Activated CD4-positive, alpha-beta T cell treated with anti-CD3 and anti-CD28 coated beads, Interleukin-2, amount 10 ng/mL, durations not matched to agents 7 days and 5 days (primary cell): ENCODE measurements at places on chromosomes 5 and 9.

DNA sequence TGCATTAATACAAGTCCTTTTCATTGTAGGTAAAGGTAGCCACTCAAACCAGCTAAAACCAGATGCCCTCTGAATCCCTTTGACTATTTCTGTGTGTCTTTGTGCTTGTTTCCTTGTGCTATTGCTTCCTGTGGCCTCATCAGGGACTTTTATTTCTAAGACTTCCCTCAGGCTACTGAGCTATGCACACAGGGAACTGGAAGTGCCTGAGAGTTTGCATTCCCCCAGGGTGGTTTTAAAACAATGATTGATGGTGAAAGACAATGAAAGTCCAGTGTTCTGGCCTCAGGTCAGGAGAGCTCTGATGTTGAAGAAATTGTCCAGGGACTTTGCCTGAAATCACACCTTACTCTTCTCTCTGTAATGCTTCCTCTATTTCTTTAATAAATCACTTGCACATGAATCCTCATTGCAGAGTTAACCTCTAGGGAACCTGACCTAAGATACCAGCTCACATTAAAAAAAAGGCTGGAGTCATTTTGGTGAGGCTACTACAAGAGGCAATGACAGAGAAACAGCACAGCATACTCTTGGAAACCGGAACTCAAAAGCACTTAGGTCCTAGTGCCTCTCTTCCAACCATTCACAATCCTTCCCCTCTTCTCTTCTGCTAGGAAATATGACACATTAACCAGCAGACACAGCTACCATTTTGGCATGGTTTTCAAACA, 158.1 kb upstream of the NREP start:
- DNase-seq: no peak

DNA sequence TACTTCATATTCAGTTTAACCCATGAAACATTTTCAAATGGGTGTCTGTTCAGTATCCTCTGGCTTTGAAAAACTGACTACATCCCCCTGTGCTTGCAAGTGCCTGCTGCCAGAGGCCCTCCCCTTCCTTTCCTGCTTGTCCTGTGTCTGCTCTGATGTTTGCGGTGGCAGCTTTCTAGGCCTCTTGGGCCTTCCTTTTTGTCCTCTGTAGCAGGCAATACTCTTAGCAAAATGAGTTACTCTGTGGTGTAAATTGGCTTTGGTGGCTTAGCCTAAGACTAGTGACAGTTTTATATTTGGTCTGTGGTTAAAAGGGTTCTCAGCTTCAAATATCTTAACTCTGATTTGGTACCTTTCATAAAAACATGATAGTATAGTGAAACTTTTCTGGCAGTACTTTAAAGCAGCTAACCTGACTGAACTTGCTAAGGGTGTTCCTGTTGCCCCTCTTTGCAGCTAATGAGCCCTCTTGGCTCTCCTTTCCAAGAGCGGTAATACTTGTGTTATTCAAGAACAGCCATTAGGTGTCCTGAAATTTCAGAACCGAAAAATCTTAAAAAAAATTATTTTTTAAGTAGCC, 76.6 kb downstream of the GOLM1 start:
- DNase-seq: peak; percentile 64

- no peak for DNase-seq
Measured at GRCh38 chr9:90044263-90044662, 439.5 kb downstream of the GADD45G start.

DNA sequence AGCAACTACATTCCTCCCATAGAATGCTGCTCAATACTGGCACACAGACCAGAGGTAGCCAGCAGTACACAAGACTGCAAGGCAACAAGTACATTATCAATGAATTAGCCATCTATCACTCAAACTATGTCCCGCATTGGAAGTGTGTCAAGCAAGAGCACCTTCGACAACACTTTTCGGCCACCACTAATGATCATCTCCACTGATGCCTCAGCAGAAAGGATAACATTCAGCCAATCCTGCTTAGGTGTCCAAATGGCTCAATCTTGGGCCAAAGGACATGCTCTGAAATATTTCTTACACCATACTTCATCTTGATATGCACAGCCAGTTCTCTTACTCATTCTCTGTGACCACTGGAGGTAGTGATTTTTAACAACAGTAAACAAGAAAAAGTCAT, 25.0 kb downstream of the SKP1 start:
- DNase-seq: no peak

- peak; percentile 11 for DNase-seq
Measured at GRCh38 chr9:90815183-90815943, 13.7 kb downstream of the SYK start.

GRCh38 chr9:34459941-34460340, 1.3 kb downstream of the DNAI1 start:
- DNase-seq: no peak

- DNase-seq: no peak
Measured at GRCh38 chr5:127844581-127845021, 141.4 kb downstream of the CCDC192 start.

- DNase-seq: no peak
Measured at GRCh38 chr5:135594416-135594960, 15.7 kb upstream of the CXCL14 start.

DNA sequence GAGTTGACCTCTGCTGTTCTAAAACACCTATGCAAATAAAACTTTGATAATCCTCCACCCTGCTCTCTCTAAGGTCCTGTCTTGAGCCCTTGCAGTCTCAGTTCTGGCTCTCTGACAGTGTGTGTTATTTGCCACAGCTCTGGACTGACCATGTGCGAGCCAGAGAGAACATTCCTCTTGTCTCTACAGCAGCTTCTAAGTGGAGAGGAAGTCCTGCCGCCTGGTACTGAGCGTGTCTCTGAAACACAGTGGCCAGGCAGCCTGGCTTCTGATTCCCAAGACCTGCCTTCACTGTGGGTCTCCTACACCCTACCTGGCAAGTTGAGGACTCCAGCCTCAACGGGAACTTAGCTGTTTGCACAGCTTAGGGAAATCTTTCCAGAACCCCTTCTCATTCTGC, 61.6 kb downstream of the ENTREP1 start:
- no peak for DNase-seq

DNA sequence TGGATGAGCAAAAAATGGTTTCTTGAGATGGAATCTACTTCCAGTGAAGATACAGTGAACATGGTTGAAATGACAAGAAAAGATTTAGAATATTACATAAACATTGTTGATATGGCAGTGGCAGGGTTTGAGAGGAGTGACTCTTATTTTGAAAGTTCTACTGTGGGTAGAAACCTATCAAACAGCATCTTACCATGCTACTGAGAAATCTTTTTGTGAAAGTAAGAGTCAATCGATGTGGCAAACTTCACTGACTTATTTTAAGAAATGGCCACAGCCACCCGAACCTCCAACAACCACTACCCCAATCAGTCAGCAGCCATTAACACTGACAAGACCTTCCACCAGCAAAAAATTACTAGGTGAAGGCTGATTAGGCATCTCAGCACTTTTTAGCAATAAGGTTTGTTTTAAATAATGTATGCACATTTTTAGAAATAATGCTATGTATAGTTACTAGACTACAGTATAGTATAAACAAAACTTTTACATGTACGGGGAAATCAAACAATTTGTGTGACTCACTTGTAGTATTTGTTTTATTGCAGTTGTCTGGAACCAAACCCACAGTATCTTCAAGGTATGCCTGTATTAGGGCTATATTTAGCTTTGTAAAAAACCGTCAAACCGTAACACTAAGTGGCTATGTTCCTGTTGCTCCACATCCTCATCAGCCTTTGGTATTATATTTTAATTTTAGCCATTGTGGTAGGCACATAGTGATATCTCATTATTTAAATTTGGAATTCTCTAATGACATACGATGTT, 30.6 kb upstream of the ADAMTS6 start:
- no peak for DNase-seq

GRCh38 chr9:120970244-120970643, 43.6 kb upstream of the TRAF1 start:
- no peak for DNase-seq
